ENCODE measurements at places on chromosomes 1 and 21.

GRCh38 chr1:172398970-172399755 lies 21.3 kb upstream of the C1orf105 start:
- DNase-seq, result no peak

DNA sequence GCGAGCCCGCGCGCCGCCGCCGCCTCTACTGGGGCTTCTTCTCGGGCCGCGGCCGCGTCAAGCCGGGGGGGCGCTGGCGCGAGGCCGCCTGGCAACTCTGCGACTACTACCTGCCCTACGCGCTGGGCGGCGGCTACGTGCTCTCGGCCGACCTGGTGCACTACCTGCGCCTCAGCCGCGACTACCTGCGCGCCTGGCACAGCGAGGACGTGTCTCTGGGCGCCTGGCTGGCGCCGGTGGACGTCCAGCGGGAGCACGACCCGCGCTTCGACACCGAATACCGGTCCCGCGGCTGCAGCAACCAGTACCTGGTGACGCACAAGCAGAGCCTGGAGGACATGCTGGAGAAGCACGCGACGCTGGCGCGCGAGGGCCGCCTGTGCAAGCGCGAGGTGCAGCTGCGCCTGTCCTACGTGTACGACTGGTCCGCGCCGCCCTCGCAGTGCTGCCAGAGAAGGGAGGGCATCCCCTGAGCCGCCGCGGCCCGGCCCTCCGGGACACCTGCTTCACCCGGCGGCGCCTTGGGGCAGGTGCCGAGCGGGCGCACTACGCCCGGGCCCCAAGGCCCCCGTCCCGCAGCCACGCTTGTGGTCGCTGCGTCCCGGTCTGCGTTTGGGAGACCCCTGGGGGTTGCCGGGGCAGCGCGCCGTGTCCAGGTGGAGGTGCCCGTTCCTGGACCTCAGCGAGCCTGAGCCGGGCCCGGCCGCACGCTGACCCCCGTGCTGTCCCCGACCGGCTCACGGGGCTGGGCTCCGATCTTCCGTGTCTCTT lies 944 bp downstream of the B3GALT6 start:
- no peak for DNase-seq

GRCh38 chr1:214328770-214329469 lies 48.0 kb downstream of the SMYD2 start:
- peak; percentile 56 for DNase-seq

DNA sequence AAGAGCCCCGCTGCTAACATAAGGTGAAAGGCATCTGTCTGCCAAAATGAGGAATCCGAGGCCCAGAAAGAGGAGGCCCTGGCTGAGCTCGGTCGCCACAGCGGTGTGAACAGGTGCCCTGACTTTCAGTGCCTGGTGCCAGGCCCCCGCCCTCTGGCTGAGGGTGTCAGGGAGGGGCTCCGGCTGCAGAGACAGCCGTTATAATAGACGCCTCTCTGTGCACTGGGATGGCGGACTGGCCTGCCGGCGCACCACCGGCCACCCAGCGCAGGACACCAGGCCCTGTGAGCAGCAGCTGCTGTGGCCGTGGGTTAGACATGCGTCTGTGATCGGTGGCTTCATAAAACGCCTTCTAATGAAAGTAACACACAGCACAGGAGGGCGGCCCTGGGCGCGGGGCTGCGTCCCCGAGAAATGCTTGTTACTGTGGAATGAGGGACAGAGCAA lies 51.4 kb upstream of the ACTRT2 start:
- DNase-seq, result no peak

DNA sequence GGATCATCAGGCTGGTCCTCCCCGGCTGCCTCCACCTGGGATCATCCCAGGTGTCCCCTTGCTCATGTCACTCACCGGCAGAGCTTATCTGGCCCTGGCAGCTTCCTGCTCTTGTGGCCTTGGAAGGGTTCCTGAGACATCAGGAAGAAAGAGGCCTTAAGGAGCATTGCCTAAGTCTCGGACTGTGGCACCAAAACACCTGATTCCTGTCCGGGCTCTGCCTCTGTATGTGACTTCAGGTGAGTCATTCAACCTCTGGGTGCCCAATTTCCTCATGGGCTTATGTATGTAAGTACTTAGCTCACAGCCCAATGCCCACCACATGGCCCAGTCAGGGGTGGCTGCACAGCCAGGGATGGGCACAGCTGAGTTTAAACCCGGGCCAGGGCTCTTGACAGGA lies 255.9 kb upstream of the VAMP3 start:
- DNase-seq, result no peak

DNA sequence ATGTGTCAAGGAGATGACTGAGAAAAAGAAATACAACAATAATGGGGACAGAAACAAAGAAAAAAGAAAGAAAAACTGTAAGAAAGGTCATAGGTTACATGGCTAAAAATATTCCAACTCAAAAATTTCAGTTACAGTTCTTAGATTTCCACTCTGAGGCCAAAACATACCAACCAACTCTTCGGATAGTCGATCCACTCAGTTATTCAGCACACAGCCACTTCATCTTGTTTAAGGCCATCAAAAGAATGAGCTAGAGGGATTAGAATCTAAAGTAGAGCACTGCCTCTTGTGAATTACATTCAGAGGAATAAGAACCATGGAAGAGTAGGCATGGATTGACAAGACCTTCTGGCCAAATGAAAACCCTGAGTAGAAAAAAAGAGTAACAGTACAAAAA lies 277.0 kb downstream of the MRPL39 start:
- no peak for DNase-seq

DNA sequence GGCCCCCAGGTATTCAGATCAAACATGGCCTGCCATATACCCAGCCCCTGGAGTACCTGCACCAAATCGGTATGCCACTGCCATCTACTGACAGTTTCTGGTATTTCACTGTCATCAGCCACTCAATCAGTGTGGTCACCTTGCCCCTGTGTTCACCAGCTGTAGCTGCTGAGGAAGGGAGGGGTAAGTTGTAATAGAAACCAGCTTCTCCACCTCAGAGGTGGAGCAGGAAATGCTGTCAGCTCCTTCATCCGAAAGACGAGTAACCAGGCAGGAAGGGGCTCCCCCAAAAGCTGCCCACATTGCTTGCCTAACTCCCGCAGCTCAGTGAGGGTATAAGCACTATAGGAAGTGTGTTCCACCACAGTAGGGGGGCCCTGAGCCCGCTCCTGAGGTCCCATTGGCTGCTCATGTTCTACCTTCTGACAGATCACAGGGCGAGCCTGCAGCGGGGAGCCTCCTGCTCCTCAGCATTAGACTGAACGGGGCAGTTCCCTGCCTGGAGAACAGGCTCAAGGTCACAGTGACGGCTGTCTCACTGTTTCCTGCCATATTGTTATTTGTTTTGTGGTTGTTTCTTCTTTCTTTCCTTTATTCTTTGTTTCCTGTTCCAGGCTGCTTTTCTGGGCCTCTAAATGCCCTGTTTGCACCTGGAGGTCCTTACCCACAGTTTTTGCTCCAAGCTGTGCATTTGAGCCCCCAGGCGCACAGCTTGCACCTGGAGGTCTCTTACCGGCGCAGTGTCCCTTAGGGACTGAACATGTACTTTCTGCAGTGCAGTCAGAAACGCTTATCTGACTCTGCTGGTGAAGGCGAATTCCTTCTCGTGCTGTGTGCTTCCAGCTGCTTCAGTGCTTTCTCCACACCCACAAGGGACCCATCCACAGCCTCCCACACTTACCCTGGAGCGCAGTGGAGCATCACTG lies 1638.3 kb downstream of the MRPL39 start:
- peak; percentile 10 for DNase-seq

DNA sequence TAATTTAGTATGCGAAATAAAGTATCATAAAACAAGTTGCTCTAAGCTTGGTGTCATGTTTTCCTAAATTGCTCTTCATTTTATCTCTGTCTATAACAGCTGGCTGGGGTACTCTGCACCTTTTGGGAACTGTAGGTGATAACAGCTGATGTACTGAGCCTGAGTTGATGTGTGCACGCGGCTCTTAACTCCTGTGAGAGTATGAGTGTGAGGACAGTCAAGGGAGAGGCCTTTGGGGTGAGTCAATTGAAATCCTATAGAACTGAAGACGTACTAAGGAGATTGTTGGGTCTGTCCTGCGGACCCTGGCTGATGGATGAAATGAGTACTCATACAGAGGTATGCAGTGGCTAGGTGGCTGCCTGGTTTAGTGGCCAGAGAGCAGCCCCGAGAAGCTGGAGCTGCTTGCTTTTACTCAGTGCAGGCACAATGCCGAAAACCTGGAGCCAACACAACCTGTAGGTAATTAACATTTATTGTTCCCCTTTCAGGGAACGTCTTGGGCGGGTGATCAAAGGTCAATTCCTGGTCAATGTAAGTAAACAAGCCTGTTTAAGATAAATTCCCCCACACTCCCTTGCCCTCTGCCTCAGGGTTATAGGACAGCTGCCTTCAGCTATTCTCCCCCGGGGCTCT lies 188.5 kb downstream of the PRDM2 start:
- no peak for DNase-seq

- no peak for DNase-seq
These were observed 8.7 kb upstream of the MYOC start for GRCh38 chr1:171661076-171661650.

- no peak for DNase-seq
These were observed 1145.1 kb upstream of the NCAM2 start for GRCh38 chr21:19853061-19853460.

DNA sequence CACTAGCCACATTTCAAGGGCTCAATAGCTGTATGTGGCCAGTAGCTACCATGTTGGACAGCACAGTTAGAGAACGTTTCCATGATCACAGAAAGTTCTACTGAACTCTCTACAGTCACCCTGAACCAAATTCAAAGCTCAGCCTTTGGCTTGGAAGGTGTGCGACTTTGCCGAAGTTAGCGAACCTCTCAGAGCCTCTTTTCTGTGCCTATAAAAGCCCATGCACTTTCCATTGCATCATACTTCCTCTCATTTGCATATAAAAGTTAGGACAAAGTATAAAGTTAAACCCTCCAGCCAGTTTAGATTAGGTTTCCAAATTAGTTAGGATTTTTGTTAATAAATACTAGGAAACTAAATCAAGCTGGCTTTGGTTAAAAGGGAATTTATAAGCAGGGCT lies 4.7 kb upstream of the SLC1A7 start:
- no peak for DNase-seq

- DNase-seq, result no peak
These were observed 24.6 kb downstream of the PLEKHA6 start for GRCh38 chr1:204335085-204335484.

DNA sequence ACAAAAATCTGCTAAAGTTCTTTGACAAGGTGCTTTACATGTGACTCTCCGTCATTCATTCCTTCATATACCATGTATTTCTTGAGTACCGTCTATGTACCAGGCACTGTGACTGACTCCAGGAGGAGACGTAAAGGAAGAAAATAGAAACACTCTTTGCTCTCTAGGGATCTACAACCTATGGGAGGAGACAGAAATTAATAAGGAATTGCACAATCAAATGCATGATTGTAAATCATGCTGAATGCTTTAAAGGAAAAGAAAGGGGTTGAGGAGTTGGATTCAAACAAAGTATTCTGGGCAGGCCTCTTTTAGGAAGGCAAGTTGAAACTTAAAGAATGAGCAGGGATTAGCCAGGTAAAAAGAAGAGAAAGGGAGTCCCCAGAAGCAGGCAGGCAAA lies 239.1 kb upstream of the FGGY start:
- DNase-seq, result no peak

GRCh38 chr1:76023669-76024435 lies 50.7 kb upstream of the ST6GALNAC3 start:
- DNase-seq, result no peak

DNA sequence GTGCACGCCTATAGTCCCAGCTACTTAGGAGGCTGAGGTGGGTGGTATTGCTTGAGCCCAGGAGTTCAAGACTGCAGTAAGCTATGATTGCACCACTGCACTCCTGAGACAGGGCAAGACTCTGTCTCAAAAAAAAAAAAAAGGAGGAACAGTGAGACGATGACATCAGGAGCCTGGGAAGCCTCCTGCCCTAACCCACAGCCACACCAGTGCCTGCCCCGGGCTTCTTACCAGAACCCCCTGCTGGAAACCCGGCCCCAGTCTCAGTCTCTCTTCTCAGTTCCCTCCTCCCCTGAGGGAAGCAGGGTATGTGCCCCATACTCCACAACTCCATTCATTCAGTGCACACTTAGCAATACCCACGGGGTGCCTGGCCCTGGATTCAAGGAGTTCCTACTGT lies 9.1 kb downstream of the COL8A2 start:
- no peak for DNase-seq

GRCh38 chr1:21490774-21491487 lies 18.3 kb upstream of the ALPL start:
- DNase-seq, result no peak

GRCh38 chr1:16075337-16076030 lies 2.0 kb upstream of the FAM131C start:
- no peak for DNase-seq

- no peak for DNase-seq
These were observed 3.7 kb downstream of the CYB561D1 start for GRCh38 chr1:109497449-109498160.

DNA sequence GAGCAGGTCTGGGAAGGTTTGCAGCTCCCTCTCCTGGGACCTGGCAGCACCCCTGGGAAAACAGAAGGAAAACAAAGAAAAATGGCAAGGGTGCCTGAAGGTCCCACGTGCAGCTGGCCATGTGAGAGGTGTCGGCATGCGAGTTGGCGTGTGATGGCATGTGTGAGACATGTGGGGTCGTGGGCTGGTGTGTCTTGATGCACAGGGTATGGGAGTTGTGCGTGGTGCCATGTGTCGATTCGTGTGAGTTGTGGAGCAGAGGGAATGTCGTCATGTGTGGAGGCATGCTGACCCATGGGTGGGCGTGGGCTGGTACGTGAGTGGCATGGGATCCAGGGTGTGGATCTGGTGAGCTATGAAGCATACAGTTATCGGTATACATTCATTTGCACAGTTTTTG lies 1.3 kb downstream of the HPCA start:
- DNase-seq, result no peak

DNA sequence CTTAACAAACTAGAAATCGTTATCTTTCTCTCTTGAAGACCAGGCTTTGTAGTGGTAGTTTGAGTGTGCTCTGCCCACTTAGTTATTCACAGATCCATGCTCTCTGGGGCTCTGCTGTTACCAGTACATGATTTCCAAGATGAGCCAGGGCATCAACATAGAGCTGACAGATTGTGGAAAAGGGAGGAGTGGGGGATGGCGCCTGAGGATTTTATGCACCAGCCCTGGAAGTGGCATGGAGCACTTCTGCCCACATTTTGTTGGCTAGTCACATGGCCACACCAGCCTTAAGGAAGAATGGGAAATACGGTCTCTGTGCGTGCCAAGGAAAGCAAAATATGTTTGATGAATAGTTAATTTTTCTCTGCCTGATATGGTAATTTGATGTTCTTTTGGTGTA lies 18.2 kb downstream of the TSNAX start:
- no peak for DNase-seq

Data from GM12891 (cell line).